NCI-H1930 (cell line): ENCODE measurements at places on chromosomes 7 and 10.
A peak's percentile ranks its signal among the peaks of the same experiment; 100 is the strongest.

DNA sequence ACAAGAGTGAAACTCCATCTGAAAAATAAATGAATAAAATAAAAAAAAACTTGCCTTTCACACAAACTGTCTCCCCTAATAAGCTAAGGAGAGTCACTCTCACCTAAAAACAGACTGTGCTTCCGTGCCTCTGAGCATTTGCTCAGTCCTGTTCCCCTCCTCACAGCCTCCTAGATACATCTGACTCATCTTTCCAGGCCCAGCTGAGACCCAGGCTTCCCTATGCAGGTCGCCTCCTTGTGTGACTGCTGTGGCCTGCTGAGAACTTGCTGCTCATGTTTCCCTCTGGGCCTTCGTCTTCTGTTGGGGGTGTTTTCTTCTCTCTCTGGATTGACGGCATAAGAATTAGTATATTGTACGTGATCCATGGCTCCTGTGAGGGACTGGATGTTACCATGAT is 777.7 kb downstream of the LRMDA start:
- DNase-seq, result no peak

DNA sequence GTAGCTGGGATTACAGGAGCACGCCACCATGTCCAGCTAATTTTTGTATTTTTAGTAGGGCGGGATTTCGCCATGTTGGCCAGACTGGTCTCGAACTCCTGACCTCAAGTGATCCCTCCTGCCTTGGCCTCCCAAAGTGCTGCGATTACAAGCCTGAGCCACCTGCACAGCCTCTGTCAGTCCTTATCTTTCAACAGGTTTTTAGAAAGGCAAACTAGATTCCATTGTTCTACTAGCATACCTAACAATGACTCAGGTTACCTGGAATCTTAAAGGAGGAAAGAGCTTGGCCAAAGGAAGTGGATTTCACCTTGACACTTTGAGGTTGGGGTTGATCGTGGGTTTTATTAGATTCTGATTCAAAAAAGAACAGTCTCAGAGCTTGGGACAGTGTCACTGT is 3.2 kb downstream of the ABCC2 start:
- no peak for DNase-seq

DNA sequence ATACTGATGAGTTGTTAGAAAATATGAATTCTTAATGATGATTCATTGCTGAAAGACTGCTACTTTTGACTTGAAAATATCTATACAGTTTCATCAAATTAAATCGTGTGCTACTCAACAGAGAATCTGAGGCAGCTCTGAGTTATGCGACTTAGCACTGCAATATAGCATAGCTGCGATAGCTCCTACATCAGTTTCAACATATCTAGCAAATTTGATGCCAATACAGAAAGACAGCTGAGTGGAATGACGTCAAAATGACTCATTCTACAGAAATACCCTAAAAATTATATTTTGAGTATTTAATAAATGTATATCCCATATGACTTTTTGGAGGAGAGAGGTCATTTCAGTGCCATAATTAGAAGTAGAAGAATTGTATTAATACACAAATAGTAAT is 1.1 kb upstream of the TARP start:
- DNase-seq, result no peak

DNA sequence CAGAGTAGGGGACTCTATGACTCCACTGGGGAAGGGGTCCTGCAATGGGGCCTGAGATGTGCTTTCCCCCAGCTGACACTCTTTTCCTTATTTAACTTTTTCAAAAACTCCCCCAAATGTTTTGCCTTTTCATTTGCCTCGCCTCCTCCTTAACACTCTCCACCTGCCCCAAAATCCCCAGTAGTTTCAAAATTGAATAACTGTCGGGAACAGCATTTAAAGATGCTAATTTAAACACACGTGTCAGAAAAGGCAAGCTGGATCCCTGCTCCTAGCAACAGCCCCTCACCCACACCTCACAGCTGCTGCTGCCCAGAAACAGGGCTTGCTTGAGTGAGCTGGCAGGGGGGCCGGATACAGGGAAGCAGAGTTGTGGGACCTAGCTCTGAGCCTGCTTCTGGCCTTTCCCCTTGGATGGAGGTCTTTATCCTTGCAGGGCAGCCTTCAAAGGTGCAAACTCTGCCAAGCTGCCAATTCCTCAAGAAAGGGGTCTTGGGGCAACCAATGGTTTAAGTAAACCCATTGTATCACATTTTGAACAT is 115.3 kb downstream of the KCNMA1 start:
- no peak for DNase-seq

GRCh38 chr7:150431839-150432658 is 18.4 kb upstream of the GIMAP8 start:
- no peak for DNase-seq

DNA sequence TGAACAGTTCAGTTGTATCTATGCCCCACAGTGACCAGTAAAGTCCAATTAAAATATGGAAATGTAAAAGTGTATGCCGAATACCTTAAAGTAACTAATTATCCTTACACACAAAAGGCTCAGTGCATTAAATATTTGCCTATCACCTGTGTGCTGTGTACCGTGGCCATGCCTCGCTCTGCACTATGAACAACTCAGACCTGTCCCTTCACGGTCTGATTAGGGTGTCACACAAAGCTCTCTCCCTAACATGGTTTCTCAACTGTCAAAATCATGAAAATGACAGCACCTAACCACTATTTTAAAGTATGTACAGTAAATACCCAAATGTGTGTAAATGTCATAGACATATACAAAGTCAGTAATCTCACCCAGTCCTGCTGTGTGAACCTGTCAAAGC is 43.1 kb downstream of the STK17A start:
- no peak for DNase-seq

- DNase-seq, result no peak
Observed at GRCh38 chr7:31642681-31643115, 44.3 kb upstream of the PPP1R17 start.

DNA sequence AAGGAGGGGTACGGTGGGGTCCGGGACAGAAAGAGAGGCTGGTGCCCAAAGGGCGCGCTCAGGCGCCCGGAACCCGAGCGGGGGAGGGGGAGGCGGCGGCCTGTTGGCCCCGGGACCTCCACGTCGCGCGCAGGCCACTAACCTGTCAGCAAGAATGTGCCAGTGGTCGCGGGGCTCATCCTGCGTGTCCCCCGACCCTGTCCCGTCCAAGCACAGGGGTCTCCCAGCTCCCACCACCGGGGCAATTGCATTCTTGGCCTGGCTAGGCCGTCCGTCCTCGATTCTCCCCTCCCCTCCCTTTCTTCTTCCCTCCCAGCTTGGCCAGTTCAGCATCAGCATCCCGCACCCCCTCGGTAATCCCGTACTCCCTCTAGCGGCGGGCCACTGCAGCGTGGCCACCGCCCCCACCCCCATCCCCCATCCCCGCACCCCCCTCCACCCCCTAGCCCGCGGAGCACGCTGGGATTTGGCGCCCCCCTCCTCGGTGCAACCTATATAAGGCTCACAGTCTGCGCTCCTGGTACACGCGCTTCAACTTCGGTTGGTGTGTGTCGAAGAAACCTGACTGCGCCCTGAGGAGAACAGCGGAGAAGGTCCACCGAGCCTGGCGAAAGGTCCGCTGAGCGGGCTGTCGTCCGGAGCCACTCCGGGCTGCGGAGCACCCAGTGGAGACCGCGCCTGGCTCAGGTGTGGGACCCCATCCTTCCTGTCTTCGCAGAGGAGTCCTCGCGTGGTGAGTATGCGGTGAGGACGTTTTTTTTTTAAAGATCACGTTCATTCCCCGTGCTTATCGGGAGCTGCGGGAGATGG is at the start of gene SGCE:
SGCE (minus strand) TSS at position 286 of the 810 bp plus-strand sequence; CDS start at position 251, 35 bp downstream.
- peak; percentile 67 for DNase-seq

DNA sequence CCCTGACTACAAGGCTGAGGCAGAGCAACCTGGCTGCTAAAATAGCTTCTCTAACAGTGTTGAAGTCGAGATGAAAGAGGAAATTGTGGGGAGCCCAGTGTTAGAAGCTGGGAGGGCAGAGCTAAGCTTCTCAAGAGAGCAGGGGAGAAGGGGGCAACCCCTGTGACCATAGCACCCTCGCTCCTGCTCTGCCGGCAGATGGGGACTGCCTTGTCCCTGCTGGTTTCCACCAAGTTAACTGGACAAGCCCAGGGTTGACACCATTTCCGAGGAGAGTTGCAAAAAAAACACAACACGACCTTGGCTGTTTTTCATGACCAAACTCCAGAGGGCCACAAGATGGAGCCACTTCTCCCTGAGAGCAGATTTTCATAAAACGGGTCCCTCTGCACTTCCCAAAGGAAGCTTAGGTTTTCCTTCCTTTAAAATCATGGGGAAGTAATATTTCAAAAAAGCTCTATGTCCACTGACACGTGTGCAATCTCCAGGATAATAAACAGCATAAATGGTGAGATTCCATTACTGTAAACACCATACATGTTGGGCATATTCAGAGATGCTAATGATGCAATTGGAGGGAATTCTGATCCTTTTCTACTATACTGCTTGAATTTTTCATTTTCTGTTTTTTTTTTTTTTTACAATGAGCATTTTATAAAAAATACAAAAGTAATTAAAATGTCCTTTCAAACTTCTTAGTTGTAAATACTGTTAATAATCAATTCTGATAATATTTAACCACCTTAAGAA is 140.4 kb downstream of the PIP4K2A start:
- DNase-seq, result no peak

GRCh38 chr7:110104243-110104642 is 986.7 kb upstream of the LRRN3 start:
- no peak for DNase-seq

- DNase-seq, result no peak
Observed at GRCh38 chr10:73627300-73627699, 14.0 kb downstream of the MYOZ1 start.
